ENCODE measurements at places on chromosomes 7 and 10.
A peak's percentile ranks its signal among the peaks of the same experiment; 100 is the strongest.

DNA sequence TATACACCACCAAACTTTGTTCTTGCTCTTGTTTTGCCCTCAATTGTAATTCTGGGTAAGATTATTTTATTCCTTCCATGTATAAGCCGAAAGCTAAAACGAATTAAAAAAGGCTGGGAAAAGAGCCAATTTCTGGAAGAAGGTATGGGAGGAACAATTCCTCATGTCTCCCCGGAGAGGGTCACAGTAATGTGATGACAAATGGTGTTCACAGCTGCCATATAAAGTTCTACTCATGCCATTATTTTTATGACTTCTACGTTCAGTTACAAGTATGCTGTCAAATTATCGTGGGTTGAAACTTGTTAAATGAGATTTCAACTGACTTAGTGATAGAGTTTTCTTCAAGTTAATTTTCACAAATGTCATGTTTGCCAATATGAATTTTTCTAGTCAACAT is 12.5 kb upstream of the CFAP69 start:
- DNase-seq = no peak

- DNase-seq = no peak
Observed at GRCh38 chr7:16774294-16774693, 20.7 kb downstream of the TSPAN13 start.

- peak; percentile 52 for DNase-seq
Observed at GRCh38 chr10:101050208-101051069, 11.3 kb upstream of the KAZALD1 start.

DNA sequence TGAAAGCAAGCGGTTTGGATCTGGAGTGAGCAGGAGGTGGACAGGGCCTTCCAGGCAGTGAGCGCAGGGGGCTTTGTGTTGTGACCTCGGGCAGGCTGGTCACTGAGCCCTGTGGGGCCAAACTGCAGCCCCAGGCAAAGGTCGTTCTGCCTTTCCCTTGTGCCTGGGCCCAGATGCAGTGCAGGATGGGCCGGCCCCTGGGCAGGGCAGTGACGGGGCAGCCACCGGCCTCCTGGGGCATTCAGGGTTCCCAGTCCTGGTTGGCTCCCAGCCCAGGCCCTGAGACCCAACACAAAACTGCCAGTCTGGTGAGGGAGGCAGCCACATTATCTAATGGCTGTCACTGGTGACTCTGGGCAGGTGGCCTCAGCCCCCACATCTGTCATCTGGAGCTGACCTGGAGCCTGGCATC is 7.1 kb downstream of the ARPC1B start:
- no peak for DNase-seq

Data from CD14-positive monocyte (primary cell).